ENCODE measurements at places on chromosomes 3 and 15. TPM values are rescaled to one million over a fixed set of nuclear protein-coding genes. Genes with fewer than 3 reads are reported as not detected.

SLC38A3 gene
- under 0.01 TPM for total RNA-seq

DNA sequence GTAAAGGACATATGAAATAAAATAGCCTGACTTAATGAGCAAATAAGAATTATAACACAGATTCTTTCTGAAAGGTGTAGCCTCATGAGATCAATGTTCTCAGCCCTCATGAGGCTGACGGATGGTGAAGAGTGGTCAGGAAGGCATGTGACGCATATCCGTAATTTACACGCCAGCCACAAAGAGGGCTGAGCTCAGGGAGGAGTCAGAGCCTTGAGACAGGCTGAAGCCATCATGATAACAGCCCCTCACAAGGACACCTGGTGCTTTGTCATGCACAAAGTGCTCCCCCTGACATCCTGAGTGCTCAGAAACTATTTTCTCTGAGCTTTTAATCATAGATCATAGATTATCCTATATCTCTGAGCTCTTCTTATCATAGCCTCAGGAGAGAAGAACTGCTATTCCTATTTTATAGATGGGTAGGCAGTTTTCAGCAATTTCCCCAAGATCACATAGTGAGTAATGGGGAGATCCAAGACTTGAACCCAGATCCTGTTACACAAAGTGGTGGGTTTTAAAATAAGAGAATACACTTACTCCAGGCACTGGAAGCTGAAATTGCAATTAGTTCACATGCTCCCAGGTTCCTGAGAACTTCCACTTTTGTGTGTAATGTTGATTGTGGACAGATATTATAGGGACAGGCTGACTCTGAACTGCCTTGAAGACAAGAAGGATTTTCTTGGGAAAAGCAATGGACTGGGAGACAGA is 267.1 kb downstream of the RPLP1 start:
- DNase-seq: no peak

DNA sequence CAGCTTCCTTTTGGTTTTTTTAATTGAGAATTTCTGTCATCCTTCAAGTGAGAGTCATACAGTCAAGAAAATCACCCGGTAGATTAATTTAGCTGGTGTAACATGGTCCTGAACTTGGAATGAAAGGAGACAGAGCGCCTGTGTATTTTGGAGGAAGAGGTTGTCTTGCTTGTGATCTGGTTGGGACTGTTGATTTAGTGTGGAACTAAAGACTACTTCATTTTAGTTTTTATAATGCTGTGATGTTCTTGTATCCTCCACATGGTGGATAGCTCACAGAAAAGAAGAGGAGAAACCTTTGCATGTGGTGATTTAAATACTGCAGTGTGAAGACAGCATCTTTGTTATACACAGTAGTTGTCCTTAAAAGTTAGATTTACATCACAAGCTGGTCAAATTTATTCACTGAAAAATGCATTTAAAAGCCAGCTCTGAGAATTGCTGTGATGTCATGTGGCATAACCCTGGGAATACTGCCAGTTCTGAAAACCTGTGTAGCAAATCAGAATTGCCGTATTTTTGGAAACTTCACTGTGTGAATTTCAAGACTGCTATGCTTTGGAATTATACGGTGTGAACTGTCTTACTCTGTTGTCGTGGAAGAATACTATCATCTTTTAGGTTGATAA is 268.5 kb downstream of the PTPRG start:
- no peak for DNase-seq

TPRG1 gene
- under 0.01 TPM for total RNA-seq

DNA sequence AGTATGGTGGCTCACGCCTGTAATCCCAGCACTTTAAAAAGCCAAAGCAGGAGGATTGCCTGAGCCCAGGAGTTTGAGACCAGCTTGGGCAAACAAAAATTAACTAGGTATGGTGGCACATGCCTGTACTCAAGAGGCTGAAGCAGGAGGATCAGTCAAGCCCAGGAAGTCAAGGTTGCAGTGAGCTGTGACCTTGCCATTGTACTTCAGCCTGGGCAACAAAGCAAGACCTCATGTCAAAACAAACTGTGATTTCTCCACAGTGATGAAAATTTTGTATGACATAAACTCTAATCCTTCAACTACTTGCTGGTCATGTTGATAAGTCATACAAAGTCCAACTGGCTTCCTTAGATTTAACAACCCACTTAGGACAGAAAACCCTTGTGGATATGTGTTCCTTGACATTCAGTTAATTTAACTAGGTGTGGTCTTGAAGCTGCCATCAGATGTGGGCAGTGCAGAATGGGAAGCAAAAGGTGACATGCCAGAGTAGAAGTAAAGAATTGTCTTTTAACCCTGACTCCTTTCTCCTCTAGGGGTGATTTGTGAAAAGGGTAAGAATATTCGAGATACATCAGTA is 263.3 kb downstream of the PTPRG start:
- no peak for DNase-seq

DNA sequence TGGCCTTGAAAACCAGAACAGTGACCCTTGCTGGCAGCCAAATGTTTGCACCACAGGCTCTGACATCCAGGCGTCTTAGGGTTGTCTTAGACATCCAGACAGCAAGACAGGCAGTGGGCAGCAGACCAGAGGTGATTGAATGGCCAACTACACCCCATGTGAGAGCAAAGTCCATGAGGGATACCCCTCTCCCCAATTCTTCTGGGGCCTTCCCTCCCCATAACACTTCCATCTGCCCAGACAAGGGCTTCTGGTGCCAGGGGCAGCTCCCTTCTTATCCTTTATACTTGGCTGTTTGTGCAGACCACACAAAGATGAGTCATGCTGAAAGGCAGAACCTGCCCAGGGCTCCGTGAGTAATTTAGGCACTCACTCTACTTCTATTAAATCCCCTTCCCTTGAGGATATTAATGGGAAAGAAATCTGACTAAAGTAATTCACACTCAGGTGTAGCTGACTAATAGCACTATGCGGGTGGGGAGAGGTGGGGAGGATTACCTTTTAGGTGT is 257.9 kb downstream of the UACA start:
- DNase-seq: no peak

DNA sequence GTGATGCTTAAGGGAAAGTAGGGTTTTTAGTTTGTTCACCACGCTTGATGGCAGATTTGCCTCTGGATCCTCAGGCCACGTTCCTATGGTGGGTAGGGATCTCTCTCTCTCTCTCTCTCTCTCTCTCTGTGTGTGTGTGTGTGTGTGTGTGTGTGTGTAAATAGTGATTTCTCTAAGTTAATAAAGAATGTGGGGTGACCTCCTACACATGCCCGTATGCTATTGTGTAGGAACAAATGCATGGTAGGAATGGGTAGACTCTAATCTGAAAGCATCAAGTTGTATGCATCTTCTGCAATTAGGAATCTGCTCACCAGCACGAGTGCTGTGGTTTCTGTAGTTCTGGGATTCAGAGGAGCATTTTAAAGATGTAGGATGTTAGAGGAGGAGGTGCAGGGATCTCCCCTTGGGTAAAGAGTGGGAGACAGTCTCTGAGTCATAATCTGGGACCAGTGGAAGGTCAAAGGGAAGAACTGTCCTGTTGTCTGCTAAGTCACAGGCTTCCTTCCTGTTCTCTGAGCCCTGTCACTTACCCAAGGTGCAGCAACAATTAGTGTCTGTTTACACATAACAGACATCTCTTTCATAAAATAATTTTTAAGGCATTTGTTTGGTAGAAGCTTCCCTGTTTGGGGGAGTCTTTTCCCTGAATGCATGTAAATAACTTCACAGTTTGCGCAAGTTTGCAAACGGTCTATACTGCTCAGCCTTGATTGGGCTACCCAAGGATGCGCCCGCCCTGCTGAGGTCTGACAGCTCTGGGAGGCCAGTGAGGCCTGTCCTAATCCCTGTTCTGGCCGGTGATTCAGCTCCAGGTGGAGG is 139.8 kb downstream of the IGF1R start:
- no peak for DNase-seq

DNA sequence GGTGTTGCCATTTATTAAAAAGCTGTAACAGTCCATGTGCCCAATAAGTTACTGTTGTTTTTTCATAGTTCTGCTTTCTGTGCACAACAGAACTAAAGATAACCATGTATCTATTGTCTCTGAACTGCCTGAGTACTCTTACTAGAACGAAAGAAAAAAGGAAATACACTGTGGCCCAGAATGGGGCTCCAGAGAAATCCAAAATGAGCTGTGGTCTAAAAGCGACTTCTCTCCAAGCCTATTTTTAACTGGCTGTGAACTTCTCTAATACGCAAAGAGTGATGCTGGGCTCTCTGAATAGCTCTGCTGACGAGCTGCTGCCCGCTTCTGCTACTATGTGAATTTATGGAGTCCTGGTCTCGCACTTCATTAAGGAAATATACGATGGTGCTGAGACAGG is 56.2 kb upstream of the LPP start:
- no peak for DNase-seq

GRCh38 chr3:129645286-129645685 is 38.8 kb upstream of the PLXND1 start:
- DNase-seq: no peak

DNA sequence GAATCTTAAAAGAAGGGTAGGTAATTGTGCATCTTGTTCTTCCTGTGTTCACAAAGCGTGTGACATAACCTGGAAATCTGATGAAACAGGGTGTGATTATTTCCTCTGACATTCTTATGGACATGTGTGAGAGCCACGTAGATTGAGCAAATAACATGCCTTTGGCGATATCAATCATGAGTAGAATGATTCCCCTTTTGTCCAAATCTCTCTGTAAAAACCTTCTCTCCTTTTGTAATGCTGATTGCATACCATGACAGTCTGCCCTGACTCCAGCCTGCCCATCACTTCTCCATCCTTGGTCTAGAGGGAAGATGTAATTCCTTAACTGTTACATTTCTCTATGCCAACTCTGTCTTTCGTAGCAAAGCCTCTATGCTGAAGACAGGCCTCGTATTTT is 115.0 kb downstream of the IL5RA start:
- DNase-seq: no peak

GABRR3 gene
- not detected for total RNA-seq

GAP43 gene
- not detected for total RNA-seq

PLA2G4D gene
- total RNA-seq: not detected

MUC20 gene
- total RNA-seq: under 0.01 TPM

- DNase-seq: no peak
Observed at GRCh38 chr3:60101621-60102020, 1051.8 kb upstream of the CFAP20DC start.

PFKFB4 gene
- total RNA-seq: 1.3 TPM

DNA sequence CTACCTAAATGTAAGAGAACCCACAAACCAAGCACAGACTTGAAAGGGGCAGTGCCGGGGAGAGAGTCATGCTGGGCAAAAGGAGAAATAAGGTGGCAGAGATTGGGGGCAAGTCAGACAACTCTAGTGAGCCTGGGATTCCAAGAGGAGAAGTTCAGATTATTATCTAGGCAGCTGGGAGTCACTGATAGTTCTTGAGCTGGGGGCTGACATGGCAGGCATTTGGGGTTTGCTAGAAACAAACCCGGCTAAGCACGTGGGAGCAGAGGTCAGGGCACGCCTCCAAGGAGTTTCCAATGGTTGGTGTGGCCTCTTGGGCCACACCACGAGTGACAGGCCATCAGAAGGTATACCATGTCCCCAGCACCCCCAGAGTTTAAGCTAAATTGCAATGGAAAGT is 27.6 kb downstream of the SLC6A6 start:
- DNase-seq: no peak

GRCh38 chr15:68987676-68988075 is 26.8 kb upstream of the NOX5 start:
- no peak for DNase-seq

LDHAL6B gene
- total RNA-seq: not detected

DNA sequence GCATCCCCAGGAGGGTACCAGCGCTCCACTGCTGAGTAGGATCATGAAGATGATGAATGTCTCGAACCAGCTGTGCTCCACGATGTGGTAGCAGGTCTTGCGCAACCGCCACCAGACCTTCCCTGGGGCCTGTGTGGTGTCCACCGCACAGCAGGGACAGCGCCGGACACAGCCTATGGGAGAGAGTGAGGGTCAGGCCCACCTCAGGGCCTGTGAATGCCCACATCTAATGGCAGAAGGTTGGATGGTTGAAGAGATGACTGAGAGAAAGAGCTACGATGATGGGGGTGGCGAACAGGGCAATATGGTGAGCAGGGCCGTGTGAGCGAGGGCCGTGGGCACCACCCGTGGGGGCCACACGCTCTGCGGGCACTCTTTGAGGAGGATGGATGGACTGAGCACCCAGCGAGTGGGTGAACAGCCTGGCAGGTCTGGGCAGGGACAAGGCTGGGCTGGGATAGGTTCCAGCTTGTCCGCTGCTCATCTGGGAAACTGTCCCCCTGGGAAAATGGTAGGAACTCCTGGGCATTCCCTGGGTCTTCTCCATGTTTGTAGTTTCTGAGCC is 74.1 kb downstream of the SCN5A start:
- no peak for DNase-seq

TMEM40 gene
- total RNA-seq: not detected

IL17RD gene
- total RNA-seq: 0.38 TPM

- no peak for DNase-seq
Observed at GRCh38 chr3:55075846-55076245, 148.0 kb upstream of the LRTM1 start.

GRCh38 chr3:179713643-179714090 is 60.8 kb downstream of the USP13 start:
- no peak for DNase-seq

DNA sequence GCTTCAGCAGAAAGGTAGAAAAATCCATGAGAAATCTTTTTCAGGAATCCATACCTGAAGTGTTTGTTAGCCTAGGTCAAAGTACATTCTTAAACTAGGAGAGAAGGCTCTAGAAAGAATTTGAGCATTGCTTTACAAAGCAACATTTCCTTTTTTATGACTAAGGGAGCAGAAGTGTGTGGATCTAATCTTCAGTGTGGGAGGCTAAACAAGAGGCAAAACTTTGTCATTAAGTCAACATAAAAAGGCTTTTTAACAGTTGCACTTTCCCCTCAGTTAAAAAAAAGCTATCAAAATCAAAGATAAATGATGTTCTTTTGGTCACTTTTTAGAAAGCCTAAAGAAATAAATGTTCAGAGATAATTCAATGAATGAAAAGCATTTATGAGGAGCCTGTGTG is 154.8 kb downstream of the TMEM108 start:
- no peak for DNase-seq

DNA sequence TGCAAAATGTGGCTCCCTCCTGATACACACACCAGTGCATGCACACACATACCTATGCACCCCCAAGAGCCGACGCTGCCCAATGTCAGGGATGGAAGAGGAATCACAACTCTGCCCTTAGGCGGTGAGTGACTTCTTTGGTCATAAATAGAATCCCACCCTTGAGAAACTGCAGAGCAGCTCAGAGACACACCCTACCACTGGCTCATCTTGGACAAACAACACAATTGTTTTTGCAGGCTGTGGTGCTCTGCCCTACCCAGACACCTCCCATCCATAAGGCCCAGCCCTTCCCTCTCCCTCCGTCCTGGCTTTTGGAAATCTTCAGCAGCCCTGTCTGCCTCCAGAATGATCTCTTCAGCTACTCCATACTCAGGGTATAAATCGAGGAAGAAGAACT is 73.8 kb upstream of the HRH1 start:
- no peak for DNase-seq

PLAAT1 gene
- total RNA-seq: 0.89 TPM

All from dermis microvascular lymphatic vessel endothelial cell (primary cell).